ENCODE measurements at places on chromosomes 2 and 18.

- ATAC-seq, result no peak
Measured at GRCh38 chr2:182057002-182057401, 71.3 kb downstream of the PPP1R1C start.

GRCh38 chr2:145065342-145065741 lies 545.4 kb upstream of the ZEB2 start:
- ATAC-seq, result no peak

- no peak for ATAC-seq
Measured at GRCh38 chr2:156532989-156533388, 96.8 kb downstream of the GPD2 start.

DNA sequence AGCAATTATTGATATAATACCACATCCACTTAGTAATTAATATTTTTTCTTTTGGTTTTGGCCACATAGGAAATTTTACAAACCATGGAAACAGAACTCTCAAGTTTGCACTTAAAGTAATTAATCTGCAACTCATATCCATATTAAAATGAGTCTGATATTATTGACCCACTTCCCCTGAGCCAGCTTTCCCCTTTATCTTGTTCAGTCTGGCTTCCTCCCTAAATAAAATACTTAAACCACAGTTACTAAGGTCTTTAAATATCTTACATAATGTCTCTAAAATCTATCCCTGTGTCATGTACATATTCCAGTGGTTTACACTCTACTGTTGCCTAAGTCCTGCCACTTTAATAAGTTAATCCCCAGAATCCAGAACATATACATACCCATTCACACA lies 564.9 kb upstream of the FSHR start:
- ATAC-seq, result no peak

DNA sequence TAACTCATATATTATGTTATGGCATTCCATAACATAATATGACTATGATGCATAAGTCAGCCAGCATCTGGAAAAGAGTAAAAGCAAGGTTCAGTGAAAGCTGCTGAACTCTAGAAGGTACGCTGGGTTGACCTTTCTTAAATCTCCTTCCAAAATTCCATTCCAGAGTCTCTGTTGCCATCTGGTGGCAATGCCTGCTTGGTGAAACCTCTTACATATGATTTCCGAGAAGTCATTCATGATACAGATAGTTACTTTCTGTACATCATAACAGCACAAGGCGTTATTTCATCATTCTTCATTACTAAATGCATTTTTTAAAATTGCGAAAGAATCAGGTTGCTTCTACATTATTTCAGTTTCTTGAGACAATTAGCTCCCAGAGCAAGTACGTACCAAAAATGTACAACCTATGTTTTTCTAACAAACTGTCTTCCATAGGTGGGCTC lies 7.0 kb upstream of the EPG5 start:
- ATAC-seq, result peak; percentile 85

DNA sequence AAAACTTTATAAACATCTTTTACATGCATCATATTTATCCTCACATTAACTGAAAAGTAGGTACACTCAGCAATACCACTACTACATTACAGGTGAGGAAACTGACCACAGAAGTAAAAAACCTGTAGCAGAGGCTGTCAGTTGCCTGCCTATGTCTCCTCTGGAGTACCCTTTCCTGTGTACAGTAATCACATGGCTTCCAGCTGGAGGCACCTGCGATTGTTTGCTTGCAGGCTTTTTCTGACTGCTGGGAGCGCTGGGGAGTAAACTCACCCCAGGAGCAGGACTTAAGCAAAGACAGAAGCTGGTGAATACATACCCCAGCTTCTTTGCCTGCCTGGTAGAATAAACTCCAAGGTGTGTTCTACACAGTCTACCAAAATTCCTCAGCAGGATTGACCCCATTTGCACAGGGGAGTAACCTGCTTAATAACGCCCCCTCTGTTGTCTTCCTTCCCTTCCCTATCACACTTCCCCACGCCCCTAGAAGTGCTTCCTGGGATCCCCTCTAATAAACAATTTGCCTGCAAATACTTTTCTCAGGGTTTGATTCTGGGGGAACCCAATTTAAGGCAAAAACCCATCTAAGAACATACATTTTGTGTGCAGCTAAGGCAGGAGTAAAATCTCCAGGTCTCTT lies 138.9 kb downstream of the PTH2R start:
- ATAC-seq, result no peak

- ATAC-seq, result no peak
Measured at GRCh38 chr2:170411660-170412059, 233.7 kb downstream of the MYO3B start.

GRCh38 chr2:42935692-42936671 lies 143.6 kb upstream of the HAAO start:
- ATAC-seq, result peak; percentile 60

DNA sequence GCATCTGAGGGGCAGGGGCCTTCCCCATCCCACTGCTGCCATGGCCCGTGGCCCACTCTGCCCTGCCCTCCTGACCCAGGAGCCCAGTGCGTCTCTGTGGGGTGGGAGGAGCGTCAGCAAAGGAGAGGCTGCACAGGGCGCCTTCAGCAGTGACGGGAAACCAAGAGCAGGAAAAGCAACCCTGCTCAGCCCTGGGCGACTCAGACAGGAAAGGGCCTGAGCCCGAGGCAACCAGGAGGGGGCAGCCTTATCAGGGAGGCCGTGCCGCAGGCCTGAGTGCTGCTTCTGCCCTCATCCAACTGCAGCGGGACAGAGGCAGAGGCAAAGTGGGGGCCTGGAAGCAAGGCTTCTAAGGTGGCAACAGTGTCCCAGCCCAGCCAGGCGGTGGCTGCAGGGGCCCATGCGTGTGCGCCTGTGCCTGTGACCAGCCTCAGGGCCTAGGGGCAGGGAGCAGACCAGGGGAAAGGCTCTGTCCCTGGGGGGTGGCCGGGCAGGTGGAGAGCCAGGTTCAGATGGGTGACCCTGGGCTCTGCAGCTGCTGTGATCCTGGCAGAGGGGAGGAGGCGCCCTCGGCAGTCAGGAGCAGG lies 23.3 kb upstream of the ALPI start:
- ATAC-seq, result no peak

DNA sequence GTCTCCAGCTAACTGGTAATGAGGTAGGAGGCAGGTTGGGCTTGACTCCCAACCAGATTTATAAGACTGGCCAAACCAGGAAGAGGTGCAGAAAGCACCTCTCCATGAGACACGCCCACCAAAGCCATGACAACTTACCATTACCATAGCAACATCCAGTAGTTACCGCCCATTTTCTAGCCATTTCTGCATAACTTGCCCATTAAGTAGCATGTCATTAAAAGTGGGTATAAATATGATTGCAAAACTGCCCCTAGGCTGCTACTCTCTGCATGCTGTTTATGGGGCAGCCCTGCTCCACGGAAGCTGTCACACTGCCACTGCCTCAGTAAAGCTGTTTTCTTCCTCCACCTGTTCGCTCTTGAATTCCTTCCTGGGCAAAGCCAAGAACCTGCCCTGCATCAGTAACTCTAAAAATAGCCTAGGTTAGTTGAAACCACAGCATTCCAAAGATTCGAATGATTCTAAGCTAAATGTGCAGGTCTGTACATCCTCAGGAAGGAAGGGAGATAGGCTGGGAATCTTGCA lies 131.9 kb downstream of the ATL2 start:
- no peak for ATAC-seq

DNA sequence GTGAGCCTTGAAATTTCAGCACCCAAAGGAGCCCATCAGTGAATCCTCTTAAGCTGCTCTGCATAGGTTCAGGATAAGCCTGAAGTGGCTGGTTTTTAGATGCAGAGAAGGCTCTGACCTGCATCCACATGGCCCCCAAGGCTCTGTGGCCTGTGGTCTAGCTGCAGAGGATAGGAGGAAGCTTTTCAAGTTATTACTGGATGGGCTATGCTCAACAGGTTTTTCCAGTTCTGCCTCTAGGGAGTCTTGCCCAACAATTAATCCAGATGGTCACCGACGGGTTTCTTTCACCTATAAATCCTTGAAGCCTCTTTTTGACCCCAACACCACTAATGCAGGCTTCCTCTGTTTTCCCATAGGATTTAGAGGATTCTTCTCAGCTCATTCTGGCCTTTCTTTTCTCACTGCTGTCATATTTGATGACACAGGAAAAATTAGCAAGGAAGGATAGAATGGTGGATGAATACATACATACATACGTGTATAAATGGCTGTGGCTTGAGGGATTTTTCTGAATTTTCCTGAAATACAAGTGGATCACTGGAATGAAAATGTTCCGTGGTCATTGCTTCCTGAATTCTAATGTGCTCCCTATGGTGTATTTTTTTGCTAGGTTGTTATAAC lies 52.2 kb upstream of the BCL2L11 start:
- no peak for ATAC-seq

GRCh38 chr2:188524519-188525113 lies 232.9 kb downstream of the GULP1 start:
- no peak for ATAC-seq

DNA sequence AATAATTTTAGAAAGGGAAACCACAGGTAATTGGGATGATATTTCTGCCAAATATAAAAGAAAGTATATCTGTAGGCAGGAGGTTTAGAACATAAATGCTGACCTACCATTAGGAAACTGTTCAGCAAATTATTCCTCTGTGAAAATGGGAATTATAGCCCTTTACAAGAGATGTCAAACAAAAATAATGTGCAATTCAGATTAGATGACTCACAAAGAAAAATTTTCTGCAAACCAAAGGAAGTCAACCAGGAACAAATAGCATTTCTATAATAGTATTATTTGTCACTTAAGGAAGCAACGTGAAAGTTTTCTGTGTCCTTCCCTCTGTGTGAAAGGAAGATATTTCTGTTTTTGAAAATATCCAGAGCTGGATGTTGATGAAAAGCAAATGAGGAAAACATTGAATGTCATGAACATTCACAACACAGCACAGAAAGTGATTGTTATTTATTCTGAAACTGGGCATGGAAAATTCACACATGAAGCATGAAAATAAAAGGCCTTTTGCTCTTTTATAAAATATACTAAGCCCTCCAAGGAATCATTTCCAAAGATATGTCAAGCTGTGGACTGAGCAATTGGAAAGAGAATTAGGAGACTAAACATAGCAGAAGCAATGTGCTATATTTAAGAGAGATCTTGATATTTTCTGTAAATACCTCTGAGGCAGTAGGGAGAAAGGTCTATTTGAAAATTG lies 57.9 kb upstream of the SPHKAP start:
- no peak for ATAC-seq

DNA sequence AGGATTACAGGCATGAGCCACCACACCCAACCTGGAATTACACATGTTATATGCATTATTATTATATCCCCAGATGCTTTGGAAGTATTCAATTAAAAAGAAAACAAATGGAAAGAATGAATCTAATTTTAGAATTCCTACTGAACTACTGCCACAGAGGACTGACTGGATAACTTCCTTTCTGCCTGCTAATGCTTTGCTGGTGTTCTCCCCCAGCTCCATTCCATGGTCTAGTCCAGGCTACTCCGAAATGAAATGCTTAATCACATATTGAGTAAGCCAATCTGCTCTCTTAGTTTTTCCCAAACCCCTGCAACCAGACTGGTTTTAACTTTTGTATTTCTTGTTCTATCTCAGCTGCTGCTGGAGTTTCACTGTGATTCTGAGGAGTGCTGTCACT lies 519.1 kb downstream of the SOX11 start:
- no peak for ATAC-seq

DNA sequence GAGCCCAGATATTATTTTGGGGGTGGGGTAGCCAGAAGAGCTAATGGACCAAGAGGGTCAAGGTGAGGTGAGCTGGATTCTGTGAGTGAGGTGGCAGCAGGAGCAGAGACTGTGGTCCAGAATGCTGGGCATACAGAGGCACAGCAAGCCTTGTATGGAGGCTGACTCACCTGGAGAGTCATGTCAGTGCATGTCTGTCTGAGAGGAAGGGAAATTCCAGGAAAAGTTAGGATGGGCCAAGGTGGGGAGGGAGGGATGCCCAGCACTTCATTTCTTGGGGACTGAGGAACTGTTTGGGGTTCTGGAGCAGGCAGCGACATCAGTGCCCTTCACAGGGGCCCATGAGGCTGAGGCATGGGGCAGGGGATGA lies 21.1 kb downstream of the PER2 start:
- no peak for ATAC-seq

DNA sequence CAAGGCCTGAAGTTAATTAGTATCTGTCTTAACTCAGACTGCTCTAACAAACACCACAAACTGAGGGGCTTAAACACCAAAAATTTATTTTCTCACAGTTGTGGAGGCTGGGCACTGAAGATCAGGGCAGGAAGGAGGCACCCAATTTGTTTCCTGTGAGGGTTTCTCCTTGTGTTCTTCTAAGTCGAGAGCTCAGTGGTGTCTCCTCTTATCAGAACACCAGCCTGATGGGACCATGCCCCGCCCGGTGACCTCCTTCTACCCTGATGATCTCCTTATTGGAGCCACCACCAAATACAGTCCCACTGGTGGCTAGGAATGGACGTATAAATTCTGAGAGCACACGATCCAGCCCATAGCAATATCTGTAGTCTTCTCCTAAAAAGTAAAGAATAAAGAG lies 20.5 kb downstream of the TMEM18 start:
- ATAC-seq, result no peak

GRCh38 chr18:47870605-47871004 lies 59.9 kb downstream of the SMAD2 start:
- peak; percentile 44 for ATAC-seq

- ATAC-seq, result no peak
Measured at GRCh38 chr2:2086914-2087313, 244.2 kb downstream of the MYT1L start.

DNA sequence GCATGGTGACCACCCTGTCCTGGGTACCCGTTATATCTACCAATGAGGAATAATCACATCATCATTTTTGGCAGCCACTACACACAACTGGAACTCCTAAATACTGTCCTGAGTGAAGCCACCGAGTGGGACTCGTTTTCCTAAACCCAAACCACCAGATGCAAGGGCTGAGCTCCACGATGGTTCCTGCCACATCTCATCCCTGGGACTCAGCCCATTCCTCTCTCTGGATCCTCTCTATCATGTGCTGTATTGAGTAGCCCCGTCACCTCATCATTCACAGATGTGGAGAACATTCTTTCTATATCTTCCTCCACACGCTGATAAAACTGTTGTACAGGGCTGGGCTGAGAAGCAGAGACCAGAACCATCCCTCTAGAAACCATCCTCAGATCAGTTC lies 79.4 kb upstream of the SMAD7 start:
- no peak for ATAC-seq

GRCh38 chr2:240042740-240043139 lies 10.6 kb downstream of the OR6B3 start:
- no peak for ATAC-seq

- no peak for ATAC-seq
Measured at GRCh38 chr2:24104110-24104650, 19.0 kb downstream of the PFN4 start.

GRCh38 chr2:189127756-189128155 lies 51.8 kb downstream of the COL5A2 start:
- no peak for ATAC-seq

- no peak for ATAC-seq
Measured at GRCh38 chr2:16225071-16225470, 284.7 kb downstream of the MYCN start.

DNA sequence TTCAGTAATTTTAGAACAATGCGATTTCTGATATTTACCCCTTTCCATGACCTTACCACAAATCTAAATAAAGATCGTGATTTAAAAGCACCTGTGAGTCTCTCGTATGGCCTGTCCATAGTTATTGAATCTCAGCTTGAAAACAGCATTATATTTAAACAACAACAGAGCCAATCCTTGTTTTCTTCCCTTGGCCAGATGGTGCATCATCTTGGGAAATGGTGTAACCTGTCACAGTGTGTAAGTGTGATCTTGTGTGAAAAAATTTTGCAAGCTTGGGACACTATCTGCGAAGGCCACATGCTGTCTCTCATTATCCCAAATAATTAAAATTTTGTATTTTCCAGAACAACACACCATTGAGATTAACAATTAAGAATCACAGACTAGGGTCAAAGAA lies 262.7 kb upstream of the SPHKAP start:
- no peak for ATAC-seq
